ENCODE measurements at places on chromosomes 3 and 15.

DNA sequence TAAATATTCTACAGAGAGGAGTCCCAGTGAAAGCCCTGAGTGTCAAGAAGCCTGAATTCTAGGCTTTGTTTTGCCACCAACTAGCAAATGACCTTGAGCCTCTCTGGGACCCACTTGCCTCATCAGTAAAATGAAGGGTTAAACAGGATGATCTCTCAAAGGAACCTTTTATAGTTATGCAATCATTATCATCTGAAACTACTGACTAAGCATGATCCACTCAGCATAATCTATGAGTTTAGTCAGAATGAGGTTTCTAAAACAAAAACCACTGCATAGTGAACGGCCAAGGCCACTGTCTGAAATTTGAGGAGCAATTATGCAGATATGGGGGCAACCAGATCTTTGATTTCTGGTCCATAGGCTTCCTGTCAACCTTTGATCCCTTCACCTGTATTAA is 319.0 kb downstream of the MECOM start:
- DNase-seq, result no peak

DNA sequence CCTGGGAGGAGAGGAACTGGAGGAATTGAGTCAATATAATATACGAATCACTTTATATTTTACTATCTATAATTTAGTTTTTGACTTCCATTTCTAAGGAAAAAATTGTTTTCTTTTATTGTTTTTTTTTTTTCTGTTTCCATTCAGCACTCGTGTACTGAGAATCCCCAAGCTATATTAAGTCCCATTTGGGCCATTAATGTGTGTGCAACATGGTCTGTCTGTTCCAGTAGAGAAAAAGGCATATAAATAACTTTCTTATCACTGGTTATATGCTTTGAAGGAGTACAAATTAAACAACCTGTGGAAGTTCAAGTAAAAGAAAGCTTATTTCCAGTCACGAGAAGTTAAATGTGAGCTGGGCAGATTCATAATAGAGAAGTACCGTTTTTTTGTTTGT is 498.9 kb upstream of the TPRG1 start:
- no peak for DNase-seq

GRCh38 chr3:179332240-179332639 is 9.4 kb downstream of the ZNF639 start:
- no peak for DNase-seq

DNA sequence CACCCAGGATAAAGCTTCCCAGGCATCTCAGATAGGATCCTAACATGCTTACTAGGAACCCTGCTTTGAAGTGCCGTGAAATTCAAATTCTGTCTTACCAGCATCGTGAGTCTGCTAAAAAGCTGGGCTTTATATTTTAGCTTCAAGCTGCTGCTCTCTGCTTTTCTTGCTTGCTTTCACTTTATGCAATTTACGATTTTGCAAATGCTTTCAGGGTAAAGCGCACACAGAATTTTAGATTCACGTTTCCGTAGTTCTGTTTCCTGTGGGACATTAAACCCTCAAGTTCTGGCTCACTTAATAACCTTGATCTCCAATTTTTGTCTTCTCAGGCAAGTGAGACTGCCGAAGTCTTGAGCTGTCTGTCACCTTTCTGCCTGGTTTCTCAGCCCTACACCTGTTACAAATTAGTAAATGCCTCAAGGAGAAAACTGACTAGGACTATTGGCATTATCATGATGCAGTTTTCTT is 170.5 kb upstream of the TGFBR2 start:
- DNase-seq, result no peak

- no peak for DNase-seq
These were observed 120.4 kb downstream of the GADL1 start for GRCh38 chr3:30774062-30774461.

- no peak for DNase-seq
These were observed 36.6 kb downstream of the MUC20 start for GRCh38 chr3:195757438-195757770.

DNA sequence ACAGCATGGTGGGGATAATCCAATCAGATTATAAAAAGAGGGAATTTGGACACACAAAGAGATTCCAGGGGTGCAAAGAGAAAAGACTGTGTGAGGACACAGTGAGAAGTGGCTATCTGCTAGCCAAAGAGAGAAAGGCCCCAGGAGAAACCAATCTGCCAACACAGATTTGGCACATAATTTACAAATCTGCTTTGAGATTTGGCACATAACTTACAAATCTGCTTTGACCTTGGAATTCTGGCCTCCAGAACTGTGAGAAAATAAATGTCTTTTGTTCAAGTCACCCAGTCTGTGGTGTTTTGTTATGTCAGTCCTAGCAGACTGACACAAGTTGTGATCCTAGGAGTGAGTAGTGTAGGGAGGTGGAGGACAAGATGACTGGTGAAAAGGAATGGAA is 3.5 kb upstream of the TM4SF18 start:
- no peak for DNase-seq

- no peak for DNase-seq
These were observed 418.2 kb downstream of the CNTN4 start for GRCh38 chr3:2516762-2517441.

DNA sequence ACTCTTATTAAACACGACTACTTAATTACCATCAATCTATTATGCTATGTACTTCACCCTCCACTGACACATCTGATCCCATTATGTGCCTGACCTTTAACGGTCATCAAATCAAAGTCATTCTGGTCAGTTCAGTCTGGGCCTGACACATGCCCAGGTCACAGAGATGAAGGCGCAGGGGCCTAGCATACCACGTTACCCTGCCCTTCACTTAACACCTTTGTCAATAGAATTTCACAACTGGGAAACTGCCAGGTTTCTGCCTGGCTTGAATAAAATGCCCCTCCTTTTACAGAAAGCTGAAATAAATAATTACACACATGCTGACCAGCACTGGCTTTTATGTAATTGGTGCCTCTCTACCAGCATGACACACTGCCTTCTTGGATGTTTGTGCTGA is 39.5 kb downstream of the MECOM start:
- DNase-seq, result no peak

GRCh38 chr15:71708741-71709140 is 101.6 kb upstream of the NR2E3 start:
- DNase-seq, result no peak

- no peak for DNase-seq
These were observed 416 bp upstream of the CORO2B start for GRCh38 chr15:68578175-68578979.

- no peak for DNase-seq
These were observed 218.3 kb upstream of the CFAP20DC start for GRCh38 chr3:59268170-59268569.

DNA sequence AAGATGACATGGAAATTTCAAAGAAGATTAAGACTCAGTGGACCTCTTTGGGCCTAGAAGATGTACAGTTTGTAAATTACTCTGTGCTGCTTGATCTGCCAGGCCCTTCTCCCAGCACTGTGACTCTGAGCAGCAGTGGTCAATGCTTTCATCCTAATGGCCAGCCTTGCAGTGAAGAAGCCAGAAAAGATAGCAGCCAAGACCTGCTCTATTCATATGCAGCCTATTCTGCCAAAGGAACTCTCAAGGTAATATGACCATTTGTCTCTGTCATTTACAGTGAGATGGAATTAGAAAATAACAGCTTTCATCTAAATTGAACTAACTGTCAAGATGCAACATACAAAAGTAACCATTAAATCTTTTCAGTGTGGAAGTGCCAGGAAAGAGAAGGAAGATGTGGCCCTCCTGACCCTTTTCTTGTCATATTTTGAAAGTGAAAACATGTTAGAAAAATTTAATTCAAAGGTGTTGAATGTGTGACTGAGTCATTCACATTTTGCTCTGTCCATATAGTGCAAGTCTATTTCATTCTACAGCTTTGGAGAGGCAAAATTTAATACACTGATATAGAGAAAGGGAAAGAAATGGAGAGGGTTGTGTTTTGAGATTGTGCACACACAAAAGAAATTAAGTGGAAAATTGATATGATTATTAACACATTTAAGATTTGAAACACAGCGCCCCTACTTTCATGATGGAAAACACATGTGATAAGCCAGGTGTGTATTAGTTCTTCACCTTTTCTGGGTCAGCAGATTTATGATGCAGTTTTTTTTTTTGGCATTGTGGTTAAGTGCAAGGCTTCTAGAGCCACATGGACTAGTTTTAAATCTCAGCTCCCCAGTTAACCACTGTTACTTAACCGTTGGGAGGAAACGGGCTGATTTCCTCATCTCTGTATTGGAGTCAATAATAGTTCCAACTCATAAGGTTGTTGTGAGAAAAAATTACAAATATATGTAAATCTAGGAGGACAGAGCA is 375.1 kb downstream of the NAALADL2 start:
- no peak for DNase-seq

- no peak for DNase-seq
These were observed 26.5 kb upstream of the SIAH2 start for GRCh38 chr3:150789451-150789850.

DNA sequence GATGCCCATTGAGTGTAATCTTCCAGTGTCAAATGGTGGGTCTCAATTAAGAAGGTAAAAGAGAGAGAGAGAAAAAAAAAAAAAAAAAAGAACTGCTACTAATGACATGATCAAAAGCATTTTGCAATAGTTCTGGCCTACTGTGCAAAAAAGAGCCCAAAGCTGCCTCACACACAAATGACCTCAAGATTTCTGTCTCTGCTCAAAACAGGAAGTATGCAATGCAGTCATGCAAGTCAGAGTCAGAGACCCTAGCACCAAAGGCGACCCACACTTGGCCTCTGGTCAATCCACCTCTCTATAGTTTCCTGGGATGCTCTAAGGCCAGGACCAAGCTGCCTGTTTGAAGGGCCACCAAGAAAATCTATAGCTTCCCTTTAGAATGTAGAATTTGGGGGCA is 323.5 kb downstream of the VPS13C start:
- DNase-seq, result no peak

GRCh38 chr3:185900228-185900627 is 37.6 kb downstream of the TRA2B start:
- no peak for DNase-seq

DNA sequence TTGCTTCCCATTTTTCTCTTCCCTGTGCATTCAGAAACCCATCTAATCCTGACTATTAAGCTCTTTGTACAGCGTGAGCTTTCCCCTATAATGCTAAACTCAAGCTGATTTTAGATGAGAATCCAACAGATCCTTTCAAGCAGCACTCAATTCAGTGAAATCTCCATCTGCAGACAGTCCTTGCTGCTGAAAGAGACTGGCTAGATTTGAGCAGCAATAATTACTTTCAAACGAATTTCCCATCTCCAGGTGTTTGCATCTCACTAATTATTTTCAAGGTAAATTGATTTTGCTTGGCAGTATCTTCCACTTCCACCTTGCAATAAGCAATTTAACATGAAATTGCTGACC is 49.5 kb upstream of the SLC7A14 start:
- no peak for DNase-seq

DNA sequence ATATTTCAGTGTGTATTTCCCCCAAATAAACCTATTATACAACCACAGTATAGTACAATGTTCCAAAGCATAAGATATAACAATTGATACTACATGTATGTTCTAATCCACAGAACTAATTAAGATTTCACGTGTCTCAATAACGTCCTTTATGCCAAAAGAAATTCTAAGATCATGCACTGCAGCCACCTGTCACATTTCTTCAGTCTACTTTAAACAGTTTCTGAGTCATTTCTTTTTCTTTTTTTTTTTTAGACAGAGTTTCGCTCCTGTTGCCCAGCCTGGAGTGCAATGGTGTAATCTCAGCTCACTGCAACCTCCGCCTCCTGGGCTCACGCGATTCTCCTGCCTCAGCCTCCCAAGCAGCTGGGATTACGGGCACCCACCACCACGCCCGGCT is 190.2 kb downstream of the STAG1 start:
- DNase-seq, result no peak

DNA sequence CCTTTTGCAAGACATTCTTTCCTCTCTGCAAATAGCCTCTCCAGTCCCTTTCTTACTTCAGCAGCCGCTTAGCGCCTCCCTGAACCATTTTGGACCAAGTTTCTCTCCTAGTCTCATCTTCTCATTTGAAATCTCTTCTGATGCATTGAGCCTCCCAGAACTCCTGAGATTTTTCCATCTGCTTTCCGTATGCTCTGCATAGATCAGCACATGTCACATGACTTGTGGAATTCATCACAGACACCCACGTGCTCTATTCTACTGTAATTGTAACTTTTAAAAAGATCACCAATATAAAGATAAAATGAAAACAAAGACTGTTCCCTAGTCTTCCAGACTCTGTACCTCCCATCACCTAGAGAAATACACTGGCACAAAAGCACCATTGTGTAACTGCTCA is 100.7 kb downstream of the GADL1 start:
- DNase-seq, result no peak

DNA sequence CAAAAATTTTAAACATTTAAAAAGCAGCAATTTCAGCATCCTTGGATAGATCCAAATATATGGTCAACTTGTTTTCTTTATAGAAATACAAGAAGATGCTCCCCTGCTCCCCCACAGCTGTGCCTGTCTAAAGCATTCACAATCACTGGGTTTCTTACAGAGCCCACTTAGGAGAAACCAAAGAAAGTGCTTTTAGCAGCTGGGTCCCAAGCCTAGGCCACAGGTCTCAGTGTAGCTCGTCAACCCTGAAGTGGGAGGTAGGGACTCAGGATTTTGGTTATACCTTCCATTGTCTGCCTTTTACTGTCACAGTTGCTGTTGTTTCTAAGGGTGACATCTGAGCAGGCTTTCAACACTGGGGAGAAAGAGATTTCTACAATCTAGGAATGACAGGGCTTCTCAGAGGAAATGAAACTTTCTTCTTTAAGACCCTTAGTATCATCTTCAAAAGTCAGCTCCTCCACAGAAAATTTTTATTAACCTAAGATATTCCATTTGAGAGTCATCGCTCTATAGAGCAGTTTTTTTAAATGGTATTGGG is 199.3 kb upstream of the CMC1 start:
- no peak for DNase-seq

GRCh38 chr3:195763076-195763830 is 42.5 kb downstream of the MUC20 start:
- no peak for DNase-seq

GRCh38 chr3:127668906-127669305 is 3.8 kb upstream of the ABTB1 start:
- no peak for DNase-seq

DNA sequence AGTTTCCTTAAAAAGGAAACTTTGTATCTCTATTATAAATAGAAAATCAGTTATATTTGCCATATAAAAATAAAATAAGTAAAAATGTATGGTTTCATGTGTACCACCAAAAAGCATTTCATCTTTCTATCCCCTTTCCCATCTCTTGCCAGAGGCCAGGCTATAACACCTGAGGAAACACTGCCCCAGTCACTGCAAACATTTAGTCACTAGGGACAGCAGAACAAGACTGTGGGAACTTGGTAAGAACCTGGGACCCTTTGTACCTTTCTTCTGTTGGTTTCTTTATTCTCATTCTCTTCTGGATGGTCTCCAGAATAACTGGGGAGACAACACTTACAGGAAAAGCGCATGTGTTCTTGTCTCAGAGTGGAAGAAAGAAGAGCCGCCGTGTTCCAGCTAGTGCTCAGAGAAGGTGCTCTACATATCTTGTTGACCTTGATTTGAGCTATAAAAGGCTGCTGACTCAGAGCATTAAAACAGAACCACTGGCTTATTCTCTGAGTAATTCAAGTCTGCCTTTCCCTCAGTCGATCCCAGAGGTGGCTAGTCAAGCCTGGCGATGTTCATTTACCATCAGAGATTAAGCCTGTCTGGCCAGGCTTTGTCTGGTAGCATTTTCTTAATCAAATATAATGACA is 361.6 kb downstream of the RBMS3 start:
- no peak for DNase-seq

- DNase-seq, result no peak
These were observed 632.7 kb upstream of the SUCLG2 start for GRCh38 chr3:68287101-68287500.

GRCh38 chr3:27093771-27094170 is 275.4 kb downstream of the NEK10 start:
- DNase-seq, result no peak
